Sciatic nerve (tissue), 2 donors: ENCODE measurements at places on chromosomes 13 and 19. TPM values are rescaled to one million over a fixed set of nuclear protein-coding genes. Genes with fewer than 3 reads are reported as not detected.
A peak's percentile ranks its signal among the peaks of the same experiment; 100 is the strongest.

GAPDHS gene
- not detected for total RNA-seq

SYCN gene
- not detected for total RNA-seq

EBPL gene
- total RNA-seq, result 38.9 TPM

PSG5 gene
- total RNA-seq, result not detected

TMEM145 gene
- total RNA-seq, result not detected

ZNF234 gene
- total RNA-seq, result 16.6 TPM

- no peak for DNase-seq
Observed at GRCh38 chr13:27200413-27201070, 28.9 kb upstream of the USP12 start.

- DNase-seq, result no peak
Observed at GRCh38 chr19:20028611-20029010, 10.7 kb downstream of the ZNF682 start.

DNA sequence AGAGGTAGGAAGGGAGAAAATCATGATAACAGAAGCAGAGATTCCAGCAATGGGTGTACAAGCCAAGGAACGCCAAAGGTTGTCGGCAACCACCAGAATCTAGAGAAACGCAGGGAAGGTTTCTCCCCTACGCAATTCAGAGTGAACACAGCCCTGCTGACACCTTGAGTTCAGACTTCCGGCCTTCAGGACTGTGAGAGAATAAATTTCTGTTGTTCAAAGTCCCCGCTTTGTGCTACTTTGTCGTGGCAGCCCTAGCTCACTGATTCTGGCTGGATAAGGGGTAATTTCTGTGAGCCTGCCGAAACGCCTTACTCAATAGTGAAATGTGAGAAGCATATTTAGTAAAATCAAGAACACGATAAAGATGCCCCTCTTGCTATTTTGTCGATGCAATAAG, 5.3 kb upstream of the CLEC4G start:
- DNase-seq, result no peak

- no peak for DNase-seq
Observed at GRCh38 chr13:41344358-41344757, 33.3 kb downstream of the NAA16 start.

DNA sequence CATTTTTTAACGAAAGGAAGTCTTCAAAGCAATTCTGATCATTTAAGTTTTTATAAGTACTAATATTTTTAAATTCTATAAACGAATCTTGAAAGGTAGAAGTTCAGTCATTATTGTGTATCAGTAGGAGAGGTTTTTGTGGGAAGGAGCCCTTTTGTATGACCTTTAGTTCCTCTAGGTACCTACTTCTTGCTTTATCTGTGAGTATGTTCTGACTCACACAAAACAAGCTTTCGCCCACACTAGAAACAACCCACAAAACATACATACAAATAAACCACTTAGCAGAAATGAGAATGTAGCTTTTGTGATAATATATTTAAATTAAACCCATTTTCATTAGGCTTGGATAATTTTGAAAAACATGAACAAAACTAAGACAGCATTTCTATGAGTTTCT, 27.8 kb downstream of the ERCC5 start:
- no peak for DNase-seq

- no peak for DNase-seq
Observed at GRCh38 chr19:35883882-35884281, 15.5 kb downstream of the APLP1 start.

DNA sequence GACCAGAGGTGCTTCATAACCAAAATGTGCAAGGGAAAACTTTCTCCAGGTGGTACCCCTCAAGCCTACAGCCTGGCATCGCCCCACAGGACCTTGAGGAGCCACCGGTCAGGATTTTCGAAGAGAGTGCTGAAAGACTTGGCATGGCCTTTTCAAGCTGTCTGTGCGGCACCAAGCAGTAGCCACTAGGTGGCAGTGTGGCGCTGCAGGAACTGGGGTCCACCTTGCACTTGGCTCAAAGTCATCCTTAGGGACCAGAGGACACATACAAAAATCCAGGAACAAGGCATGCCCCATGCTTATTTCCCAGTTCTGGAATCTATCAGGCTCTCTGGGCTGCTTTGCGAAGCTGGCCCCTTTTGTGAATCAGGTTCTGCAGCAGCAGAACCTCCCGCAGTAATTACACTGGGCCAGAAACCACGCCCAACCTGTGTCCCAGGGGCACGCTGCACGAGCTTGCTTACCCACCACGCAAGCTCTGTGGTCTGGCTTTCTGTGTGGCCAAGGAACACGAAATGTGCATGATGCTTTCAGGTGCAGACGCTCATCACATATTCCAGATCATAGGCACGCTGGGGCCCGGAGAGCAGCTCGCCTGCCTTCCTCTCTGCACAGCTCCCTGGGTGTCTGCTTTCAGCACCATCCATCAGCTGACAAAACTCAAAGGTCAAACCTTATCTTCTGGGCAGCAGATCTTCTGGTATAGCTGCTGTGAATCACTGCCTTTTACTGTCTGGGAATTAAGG, 87.2 kb downstream of the SLC7A1 start:
- peak; percentile 93 for DNase-seq

DNA sequence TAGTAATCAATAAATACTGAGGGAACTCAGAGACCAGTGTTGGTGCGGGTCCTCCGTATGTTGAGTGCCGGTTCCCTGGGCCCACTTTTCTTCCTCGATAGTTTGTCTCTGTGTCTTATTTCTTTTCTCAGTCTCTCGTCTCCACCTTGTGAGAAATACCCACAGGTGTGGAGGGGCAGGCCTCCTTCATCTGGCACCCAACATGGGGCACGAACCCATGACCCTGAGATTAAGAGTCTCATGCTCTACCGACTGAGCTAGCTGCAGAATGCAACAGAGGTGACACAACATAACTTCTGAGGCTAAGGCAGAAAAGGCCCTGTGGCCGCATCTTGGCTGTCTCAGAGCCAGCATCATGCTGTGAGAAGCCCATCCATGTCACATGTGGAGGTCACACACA, 5.3 kb upstream of the ZNF613 start:
- no peak for DNase-seq

DNA sequence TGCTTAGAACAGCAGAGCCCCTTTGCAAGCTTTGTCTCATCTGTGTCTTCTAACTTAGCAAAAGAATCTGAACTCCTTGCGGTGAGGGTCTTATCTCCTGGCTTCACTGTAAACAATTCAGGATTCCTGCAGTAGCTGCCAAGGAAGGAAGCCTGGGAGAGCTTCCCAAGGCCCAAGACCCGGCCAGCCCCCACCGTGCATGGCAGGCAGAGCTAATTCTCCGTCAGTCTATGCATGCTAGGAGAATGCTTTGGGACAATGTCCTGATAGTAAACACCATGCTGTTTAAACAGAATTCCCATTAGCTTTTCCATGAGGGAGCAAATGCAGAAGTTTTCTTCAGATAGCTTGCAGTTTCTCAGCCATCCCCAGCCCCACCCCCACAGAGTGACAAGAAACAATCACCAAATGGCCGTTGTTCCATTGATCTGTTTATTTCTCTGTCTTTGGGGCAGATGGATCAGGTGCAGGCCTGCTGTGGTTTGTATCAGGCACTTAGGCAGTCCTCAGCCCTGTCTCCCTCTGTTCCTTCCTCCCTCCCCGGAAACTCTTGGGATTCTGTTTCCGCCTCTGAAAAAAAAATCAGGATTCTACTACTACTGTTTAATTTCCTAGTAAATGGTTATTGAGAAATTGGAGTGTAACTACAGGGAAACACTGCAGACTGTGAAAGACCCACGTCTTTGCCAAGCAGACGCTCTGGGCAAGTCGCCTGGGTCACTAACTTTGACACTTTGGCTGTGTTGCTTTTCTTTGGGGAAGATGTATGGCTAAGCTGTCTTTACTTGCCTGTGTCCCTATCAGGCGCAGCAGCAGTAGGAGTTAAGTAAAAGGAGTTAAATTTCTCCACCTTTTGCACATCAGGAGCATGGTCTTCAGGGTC, 40.7 kb upstream of the SPATA13 start:
- DNase-seq, result no peak

- no peak for DNase-seq
Observed at GRCh38 chr19:4676955-4677731, 7.0 kb upstream of the MYDGF start.

GRCh38 chr13:86841264-86841663, 829.9 kb upstream of the SLITRK5 start:
- DNase-seq, result no peak

DNA sequence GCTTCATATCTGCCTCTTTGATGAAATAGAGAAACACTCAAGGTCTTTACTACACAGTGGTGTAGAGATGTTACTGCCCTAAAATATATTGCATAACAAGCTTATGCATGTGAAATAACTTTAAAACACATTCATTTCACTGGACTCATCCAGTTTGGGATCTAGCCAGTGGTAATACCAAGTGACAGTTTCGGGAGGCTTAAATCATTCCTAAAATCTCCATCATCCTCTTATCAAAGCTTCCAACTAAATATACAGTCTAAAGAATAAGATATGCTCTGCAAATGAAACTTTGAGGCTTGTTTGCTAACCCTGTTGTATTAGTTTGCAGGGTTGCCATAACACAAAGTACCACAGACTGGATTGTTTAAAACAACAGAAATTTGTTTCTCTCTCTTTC, 52.8 kb downstream of the THSD1 start:
- no peak for DNase-seq
